CD4-positive, alpha-beta T cell treated with Interleukin-15 for 1 hour (primary cell): ENCODE measurements at places on chromosomes 2 and 18.

GRCh38 chr2:96267159-96267971 lies 1.3 kb downstream of the CIAO1 start:
- peak; percentile 37 for DNase-seq

DNA sequence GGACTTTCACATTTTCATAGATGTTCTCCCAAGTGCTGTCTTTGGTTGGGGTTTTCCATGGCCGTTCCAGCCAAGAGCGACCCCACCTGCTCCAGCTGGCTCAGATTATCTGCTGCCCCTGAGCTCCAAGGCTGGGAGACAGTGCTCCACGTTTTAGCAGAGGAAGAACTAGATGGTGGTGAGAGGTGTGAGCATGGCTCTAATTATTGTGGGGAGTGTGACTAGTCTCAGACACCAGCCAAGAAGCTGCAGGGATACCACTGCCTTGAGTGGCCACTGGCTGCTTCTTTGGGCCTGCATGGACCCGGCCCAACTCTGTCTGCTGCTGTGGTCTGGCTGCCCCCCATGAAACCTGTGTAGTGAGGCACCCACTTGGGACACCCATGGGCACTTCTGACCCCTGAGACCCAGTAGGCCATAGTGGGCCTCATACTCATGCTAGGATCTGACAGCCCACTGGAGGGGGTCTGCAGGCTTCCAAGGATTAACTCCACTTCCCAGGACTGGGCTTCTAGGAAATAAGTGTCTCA lies 2.8 kb upstream of the NCL start:
- no peak for DNase-seq

GRCh38 chr2:37375741-37376288 lies 31.4 kb downstream of the QPCT start:
- no peak for DNase-seq

DNA sequence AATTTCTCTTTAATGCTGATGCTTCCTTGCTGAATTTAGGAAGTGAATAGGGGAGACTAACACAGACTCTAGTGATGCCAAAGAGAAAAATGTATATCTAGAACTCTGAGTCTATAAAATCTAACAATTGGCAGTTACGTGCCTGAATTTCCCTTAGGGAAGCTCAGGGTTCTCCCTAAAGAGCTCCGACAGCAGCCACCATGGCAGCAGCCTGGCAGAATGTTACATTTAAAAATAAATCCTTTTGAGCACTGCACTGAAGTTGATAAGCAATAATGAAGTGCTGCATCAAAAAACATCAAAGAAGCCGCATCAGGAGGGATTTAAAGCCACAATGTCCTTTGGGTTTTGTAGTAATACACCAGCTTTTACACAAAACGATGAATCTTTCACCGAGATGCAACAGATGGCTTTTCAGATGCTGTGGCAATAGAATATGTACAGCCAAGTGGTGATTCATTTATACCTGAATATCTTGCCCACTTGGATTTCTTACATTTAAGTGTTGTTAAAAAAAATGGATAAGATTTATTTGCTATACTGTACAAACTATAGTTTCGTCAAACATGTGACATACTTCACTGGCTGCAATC lies 291.2 kb upstream of the SESTD1 start:
- no peak for DNase-seq

DNA sequence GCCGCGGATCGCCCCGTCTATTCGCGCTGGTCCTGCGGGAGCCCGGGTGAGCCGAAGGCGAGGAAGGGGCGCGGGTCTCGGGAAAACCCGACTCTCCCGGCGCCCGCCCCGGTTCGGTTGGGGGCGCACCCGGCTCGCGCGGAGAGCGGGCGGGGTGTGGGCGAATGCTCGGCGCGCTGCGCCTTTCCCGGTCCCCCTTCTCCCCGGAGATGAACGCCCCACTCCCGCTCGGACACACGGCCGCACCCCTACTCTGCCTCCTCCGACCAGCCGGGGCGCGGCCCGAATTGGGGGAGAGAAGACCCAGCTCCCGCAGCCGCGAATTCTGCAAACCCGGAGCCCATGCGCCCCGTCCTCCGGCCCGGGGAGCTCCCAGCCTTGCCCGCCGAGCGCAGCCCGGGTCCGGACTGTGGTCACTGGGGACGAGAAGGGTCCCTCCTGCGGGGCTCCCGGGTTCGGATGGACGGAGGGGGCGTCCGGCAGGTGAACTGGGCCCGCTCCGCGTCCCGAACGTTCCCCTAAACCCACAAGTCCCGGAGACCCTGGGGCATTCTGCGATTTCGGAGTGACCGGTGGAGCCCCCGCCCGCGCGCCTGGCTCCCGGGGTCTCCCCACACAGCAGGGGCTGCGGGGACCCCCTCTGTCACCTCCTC lies 734 bp downstream of the KCNG2 start:
- no peak for DNase-seq

GRCh38 chr2:215437614-215438013 lies 1.7 kb upstream of the FN1 start:
- no peak for DNase-seq

DNA sequence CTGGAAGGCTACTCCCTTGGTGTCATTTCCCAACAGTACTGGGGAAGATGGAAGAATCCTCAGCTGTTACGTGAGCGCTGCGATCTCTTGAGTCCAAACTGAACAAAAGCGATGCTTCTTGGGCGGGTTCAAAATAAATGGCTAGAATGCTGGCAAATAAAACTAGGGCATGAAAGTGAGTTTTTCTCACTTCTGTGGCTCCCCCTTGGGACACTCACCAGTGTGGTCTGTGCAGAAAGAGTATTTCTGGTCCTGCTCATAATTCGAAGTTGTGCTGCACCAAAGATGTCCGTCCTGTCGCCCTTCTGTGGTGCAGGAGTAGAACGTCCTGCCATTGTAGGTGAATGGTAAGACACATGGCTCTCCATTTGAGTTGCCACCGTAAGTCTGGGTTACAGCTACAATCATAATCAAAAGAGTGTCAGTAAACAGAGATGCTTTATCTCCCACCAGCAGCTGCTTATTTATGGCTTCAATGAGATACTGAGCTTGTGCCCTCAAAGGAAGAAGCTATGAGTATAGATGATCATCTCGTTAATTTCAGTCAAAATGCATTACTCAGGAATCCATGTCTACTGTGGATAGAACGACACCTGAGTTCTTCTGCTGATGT lies 11.8 kb downstream of the FN1 start:
- no peak for DNase-seq

GRCh38 chr2:237786936-237787335 lies 11.6 kb upstream of the RBM44 start:
- DNase-seq: no peak
